Upper lobe of right lung (tissue), 1 donor: ENCODE measurements at places on chromosomes 4 and X.

DNA sequence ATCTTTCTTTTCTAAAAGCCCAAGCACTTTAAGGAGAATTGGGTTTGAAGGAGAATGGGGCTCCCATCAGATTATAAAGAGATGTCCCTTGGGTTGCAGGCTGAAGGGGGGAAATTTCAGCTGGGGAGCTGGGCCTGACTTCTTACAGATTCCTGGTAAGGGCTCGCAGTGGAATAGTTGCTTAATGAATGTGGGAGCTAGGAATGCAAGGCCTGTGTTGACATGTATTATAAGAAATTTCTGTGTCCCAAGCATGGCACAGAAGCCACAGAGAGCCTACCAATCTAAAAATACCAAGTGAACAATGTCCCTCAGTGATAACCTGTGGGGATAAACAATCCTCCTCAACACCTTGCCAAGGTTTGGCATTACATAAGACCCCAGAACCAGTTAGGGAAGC, 39.3 kb upstream of the WNK3 start:
- DNase-seq, result no peak

GRCh38 chr4:1466034-1466862, 60.0 kb upstream of the NKX1-1 start:
- DNase-seq, result peak; percentile 47

GRCh38 chr4:69816236-69816635, 43.7 kb downstream of the SULT1E1 start:
- no peak for DNase-seq

DNA sequence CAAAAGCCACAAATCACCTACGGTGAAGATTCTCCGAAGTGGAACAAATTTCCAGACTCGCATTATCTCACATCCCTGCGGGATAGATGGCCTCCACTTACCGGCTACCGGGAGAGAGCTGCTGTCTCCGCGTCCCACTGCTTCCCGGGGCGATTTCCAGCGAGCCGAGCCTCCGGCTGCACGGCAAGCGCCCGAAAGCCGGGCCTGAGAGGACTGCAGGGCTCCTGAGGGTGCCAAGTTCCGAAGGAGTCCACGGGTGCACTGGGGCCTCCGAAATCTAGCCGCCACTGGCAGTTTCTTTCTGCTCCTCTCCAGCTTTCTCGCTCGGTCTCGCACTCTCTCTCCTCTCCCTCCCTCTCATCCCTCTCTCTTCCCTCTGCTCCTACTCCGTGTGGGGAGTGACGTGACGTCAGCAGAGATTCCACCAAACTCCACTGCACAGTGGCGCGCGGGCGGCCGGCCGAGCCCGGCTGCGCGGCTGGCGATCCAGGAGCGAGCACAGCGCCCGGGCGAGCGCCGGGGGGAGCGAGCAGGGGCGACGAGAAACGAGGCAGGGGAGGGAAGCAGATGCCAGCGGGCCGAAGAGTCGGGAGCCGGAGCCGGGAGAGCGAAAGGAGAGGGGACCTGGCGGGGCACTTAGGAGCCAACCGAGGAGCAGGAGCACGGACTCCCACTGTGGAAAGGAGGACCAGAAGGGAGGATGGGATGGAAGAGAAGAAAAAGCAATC, 14.0 kb upstream of the PITX2 start:
- no peak for DNase-seq

GRCh38 chr4:56786955-56787354, 34.5 kb downstream of the SPINK2 start:
- DNase-seq, result peak; percentile 67

GRCh38 chr4:53500546-53500945, 90.7 kb downstream of the LNX1 start:
- no peak for DNase-seq

- DNase-seq, result no peak
Measured at GRCh38 chr4:189232274-189232673, 708.4 kb upstream of the FRG1 start.

- no peak for DNase-seq
Measured at GRCh38 chr4:71635139-71635748, 148.6 kb downstream of the GC start.

- no peak for DNase-seq
Measured at GRCh38 chr4:98447648-98448047, 186.5 kb downstream of the RAP1GDS1 start.

- no peak for DNase-seq
Measured at GRCh38 chr4:8089862-8090261, 68.8 kb downstream of the ABLIM2 start.

DNA sequence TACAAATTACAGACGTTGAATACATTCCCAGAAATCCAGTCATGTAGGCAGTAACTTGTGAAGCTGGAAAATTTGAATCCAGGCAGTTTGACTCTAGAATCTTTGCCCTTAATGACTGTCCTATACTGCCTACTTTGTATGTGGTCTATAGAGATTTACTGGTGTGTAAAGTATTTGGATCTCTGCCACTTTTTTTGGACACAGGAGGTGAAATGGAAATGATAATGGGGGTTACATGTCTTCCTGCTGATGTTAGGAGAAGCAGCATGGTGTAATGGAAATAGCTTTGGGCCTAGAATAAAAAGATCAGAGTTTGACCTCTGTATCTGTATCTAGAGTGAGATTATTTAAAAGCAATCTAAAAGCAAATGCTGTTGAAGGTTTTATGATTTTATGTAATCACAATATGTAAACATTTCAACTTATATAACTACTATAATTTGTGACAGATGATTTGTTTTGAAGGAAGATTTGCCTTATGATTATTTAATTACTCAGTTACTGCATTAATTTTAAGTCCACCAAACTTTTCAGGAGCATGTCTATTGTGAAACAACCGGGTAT, 3.3 kb downstream of the COL4A5 start:
- no peak for DNase-seq

GRCh38 chr4:128031756-128032384, 29.2 kb upstream of the LARP1B start:
- no peak for DNase-seq

DNA sequence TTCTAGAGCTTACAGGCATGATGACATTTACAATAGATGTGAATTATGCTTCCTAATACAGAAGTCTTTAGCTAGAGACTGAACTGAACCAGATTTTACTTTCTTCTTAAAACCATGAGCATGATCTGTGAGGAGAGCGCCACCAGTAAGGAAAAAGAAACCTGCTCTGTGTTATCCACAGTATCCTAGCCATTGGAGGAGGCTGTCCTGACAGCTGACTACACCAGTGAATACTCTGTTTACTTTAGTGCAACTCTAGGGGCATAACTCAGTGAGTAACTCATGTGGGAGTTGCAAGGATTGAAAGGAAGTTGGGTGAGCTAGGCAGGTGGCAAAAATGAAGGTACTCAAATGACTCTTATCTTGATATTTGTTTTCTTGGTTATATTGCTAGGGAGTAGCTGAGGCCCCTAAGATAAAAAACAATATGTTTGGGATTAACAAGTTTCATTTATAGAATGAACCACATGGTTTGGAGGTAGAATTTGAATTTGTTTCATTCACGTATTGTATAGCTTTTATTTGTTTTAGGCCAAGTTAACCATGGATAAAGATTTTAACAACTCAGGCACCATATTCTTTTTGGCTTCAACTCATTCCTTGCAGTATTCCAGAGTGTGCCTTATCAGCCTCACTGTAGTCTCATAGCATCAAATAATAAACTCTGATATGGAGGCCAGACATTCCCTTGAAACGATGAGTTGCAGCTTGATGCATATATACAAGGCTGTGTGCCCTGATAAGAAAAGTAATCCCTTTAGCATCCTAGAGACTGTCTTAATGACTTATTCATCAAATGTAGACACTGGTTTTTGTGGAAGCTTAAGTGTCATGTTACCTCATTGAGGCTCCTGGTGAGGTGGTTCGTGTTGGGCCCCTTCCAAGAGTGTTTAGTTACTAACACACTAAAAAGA, 2.5 kb downstream of the BMP3 start:
- no peak for DNase-seq

- DNase-seq, result no peak
Measured at GRCh38 chrX:95332530-95332929, 1352.1 kb upstream of the DIAPH2 start.

- DNase-seq, result no peak
Measured at GRCh38 chr4:104829761-104830160, 316.9 kb upstream of the TET2 start.

DNA sequence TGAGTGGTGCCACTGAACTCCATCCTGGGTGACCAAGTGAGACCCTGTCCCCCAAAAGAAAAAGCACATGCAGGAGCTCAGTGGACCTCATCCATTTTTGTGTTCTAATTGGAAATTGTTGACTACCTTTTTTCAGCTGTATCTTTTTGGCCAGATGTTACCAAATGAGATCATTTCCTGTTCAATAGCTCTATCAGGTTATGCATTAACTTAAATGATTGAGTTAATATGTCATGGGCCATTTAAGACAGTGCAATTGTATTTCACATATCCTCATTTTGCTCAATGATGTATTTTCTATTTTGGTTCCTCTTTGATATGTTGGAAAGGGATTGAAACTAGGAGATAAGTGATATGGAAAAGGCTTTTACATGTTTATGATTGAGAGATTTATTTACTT, 26.2 kb upstream of the RHOH start:
- no peak for DNase-seq

GRCh38 chr4:71251261-71251660, 87.6 kb upstream of the SLC4A4 start:
- DNase-seq, result no peak

GRCh38 chr4:174318829-174319764, 35.4 kb downstream of the CEP44 start:
- no peak for DNase-seq

DNA sequence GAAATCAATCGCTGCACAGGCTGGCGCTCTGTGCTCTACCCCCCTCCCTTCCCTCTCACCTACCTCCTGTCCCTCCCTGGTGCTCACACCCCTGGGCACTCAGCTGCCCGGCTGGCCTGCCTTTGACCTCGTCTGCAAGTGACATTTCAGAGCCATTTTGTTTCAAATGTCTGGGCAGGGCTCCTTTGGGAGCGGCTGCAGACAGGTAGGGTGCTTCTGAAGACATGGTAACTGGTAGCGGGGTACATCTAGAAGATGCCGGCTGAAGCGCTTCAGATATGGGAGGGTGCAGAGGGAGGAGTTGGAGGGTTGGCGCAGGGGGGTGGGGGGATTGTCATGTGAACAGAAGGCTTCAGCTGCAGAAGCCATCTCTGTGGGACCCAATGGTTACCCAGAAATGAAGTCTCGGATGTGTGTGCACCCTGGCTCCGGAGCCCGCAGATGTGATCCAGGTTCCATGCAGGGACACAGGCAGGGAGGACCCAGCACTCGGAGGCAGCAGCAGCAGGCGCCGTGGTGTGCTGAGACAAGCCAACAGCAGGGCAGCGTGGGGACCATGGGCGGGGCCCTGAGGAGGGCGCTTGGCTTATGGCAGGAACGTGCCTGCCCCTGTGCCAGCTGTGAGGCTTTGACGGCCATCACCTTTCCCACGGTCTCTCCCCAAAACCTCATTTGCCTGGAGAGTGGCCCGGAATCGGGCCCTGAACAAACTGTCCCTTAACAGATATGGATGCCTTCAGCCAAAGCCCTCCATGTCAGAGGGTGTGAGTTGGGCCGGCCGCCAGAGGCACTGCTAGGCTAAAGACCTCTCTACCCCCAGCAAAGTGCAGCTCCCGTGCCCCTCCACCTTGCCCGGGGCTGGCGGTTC, 7.6 kb upstream of the DUSP9 start:
- no peak for DNase-seq

DNA sequence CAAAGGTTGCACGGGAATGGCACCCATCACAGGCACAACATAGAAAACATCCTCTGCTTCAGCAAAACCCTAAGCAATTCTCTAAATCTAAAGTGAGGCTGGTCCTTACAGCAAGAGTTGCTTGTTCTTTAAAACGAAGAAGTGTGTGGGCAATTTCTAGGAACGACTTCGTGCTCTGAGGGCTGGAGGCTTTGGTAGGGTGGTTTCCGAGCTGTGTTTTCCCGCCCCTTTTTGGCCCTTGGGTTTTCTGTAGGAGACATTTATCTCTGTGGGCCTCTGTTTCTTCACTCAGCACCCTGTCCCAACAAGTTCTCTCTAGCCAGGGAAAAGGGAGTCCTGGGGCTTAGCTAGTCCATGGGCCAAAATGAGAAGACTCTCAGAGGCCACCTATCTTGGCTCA, 84.2 kb downstream of the SLC2A9 start:
- no peak for DNase-seq

- no peak for DNase-seq
Measured at GRCh38 chrX:146614663-146615478, 194.7 kb upstream of the CXorf51B start.

DNA sequence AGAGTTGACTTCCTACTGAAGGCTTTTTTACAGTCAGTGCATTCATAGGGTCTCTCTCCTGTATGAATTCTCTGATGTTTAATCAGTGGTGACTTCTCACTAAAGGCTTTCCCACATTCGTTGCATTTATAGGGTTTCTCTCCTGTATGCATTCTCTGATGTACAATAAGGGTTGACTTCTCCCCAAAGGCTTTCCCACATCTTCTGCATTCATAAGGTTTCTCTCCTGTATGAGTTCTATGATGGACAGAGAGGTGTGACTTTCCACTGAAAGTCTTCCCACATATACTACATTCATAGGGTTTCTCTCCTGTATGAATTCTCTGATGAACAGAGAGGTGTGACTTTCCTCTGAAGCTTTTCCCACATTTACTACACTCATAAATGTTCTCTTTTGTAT, 45.2 kb downstream of the ZNF674 start:
- no peak for DNase-seq

DNA sequence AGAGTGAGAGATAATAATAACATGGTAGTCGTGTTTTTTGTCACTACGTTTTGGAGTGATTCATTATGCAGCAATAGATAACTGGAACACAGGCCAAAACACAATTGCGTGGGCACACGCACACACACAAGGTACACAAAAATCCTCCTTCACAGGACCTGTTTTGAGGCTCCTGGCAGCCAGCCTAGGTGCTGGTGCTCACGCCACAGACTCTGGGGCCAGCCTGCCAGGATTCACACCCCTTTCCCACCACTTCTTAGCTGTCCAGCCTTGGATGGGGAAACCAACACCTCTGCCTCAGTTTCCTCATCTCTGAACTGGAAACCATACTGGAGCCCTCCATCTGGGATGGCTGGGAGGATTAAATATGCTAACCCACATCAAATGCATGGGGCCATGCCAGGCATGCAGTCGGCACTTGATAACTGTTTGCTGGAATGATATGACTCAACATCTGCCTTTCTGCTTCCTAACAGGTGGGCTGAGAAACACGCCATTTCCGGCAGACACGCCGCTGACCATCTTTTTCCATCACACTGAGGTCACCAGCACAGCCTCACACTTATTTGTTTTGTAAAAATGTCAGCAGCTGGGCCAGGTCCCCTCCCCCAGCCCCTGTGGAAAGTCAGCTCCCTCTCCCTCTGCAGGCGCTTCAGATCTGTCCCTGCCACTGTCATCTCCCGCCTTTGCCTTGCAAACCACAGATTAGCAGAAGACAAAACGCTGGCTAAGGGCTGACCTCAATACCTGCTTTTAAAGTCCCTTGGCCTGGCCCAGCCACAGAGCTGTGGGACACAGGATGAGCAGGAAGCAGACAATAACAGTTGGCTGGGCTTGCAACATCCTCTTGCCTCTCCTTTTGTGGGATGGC, 237.5 kb downstream of the BCOR start:
- DNase-seq, result no peak

GRCh38 chrX:95919605-95920004, 765.0 kb upstream of the DIAPH2 start:
- DNase-seq, result no peak
